ENCODE measurements at places on chromosomes 3 and 15.

DNA sequence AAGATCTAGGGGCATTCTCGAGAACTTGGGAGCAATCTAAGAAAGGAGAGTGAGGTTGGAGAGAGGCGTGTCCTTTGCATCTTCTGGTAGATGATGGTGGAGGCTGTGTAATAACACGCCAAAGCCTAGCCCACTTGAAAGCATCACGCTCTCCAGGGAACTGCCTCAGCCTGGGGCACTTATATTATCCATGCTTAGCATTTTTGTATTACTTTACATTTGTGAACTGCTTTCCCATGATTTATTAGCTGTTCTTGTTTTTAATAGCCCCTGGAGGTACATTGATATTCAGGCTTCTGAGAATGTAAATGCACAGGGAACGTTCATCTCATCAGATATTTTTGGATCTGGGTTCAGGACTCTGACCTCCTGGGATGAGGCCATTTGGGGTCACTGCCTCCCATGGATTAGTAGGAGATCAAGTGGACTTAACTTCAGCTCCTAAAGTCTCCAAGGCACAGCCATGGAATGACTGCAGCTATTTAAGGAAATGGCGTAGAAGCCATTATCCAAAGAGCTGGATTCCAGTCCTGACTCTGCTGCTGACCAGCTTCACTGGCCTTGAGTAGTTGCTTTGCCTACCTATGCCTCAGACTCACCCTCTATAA, 124.9 kb downstream of the LPP start:
- DNase-seq: no peak

- DNase-seq: no peak
These were observed 8.7 kb downstream of the ARHGAP31 start for GRCh38 chr3:119302697-119303551.

DNA sequence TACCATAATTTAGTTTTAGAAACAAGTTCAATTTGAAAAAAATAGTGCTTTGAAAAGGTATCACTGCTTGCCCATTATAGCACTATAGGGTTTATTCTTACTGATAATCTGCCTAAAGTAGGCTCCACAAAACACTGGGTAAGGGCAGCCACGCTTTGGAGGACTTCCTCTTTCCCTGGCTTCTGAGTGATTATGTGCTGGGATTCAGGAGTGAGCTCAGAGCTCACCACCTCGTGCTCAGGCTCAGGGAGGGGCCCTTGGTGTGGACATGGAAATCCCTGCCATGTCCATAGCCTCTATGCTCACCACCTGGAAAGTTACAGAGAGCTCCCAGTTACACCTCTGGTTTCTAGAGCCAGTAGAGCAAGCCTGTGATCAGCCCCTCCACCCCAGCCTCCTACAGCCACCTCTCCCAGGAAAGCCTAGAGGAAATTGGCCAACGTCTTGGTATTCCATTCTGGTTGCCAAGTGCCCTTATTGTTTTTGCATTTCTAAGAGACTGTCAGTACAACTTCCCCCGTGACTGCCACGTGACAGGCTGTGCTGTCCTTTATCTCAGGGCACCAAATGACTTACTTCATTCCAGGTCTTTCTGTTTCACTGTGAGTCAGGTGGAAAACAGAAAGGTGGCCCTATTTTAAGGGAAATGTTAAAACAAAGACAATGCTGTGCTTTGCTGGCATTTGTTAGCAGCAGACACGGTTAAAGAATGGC, 316.0 kb downstream of the RORA start:
- no peak for DNase-seq

DNA sequence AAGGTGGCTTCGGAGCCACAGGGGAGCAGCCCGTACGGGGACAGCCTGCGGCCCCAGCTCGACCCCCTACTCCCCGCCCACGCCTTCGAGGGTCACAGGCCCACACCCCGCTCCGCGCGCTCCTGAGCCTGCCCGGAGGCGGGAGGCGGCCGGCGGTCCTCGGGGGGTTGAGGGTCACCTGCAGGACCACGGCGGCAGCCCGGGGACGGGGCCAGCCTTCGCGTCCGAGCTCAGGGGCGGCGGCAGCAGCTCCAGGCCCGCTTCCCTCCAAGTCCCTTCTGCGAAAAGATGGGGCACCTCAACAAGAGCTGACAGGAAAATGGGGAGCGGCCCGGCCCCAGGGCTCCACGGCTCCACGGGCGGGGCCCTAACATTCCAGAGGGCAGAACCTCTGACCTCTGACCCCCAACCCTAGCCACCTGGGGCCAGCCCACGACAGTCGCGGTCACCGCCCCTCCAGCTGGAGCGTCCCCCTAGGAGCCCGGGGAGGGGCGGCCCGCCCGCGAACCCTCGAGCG, 428 bp downstream of the LYSMD4 start:
- DNase-seq: no peak

DNA sequence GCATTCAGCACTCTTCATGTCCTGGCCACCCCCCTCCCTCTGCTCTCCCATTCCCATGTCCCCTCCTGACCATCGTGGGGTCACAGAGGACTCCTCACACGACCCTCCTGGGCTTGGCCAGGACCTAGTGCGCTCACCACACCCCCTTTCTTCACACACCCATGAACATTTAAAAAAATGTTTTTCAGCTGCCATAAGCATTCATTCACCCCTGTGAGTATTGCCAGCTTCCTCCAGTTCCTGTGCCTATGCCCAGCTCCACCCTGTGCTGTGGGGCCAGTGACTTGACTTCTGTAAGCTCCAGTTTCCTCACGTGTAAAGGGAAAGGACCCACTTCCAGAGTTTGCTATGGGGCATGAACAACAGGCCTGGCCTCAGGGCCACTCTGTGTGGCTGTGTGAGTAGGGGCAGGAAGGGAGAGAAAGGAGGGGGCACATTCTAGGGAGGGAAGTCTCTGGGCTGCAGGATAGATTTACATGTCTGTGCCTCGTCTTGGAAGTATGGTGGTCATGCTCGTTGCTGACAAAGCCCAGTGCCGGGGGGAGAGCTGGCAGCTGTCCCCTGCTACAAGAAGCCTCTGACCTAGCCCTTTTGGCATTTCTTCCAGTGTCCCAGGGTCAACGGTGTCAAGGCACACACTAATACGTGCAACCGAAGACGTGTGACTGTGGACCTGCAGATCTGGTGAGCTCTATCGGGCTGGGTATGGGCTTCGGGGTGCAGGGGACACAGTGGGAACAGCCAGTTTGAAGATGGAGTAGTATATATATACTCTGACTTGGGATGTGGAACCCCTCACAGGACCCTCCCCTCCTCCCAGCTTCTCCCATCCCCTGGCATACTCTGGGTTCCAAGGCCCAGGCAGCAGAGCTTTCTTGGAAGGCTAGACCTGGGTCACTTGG, 22.8 kb downstream of the ESYT3 start:
- DNase-seq: no peak
